Aorta (tissue), 5 donors: ENCODE measurements at places on chromosomes 7 and 10. TPM values are rescaled to one million over a fixed set of nuclear protein-coding genes. Genes with fewer than 3 reads are reported as not detected.

GRCh38 chr7:74202841-74203556, 6.8 kb upstream of the LAT2 start:
- DNase-seq: peak; percentile 40
- H3K27me3 ChIP-seq: no peaks in the 10 kb centered on the region
- H3K36me3 ChIP-seq: no peaks in the 10 kb centered on the region
- H3K27ac ChIP-seq: no peak overlapping the region
- H3K4me1 ChIP-seq: no peaks in the 10 kb centered on the region

GRCh38 chr10:43871545-43871944, 222.9 kb upstream of the ZNF32 start:
- no peaks in the 10 kb centered on the region for H3K27me3 ChIP-seq
- H3K27ac ChIP-seq: no peak overlapping the region
- no peaks in the 10 kb centered on the region for H3K4me1 ChIP-seq
- H3K4me3 ChIP-seq: no peak overlapping the region
- DNase-seq: no peak

GRCh38 chr7:41893656-41894055, 190.8 kb upstream of the INHBA start:
- H3K36me3 ChIP-seq: no peaks in the 10 kb centered on the region
- no peaks in the 10 kb centered on the region for H3K4me1 ChIP-seq
- no peaks in the 10 kb centered on the region for H3K27me3 ChIP-seq
- no peak overlapping the region for H3K4me3 ChIP-seq

DNA sequence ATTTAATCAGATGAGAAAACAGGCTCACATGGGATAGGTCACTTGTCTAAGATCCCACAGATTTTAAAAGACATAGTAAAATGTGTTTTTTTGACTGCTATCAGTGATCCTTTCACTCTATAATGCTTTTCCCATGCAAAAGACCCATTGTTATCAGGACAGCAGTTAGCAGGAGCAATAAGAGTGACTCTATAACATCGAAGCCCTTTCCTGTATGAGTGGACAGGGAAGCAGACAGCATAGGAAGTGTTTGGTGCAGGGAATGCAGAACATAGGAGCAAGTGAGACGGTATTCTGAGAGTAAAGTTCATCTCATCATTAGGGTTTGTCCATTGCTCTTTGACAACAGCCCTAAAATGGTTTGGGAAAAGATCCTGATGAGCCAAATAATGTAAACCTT, 68.5 kb downstream of the SLC25A13 start:
- H3K27ac ChIP-seq: no peak overlapping the region
- no peaks in the 10 kb centered on the region for H3K36me3 ChIP-seq
- H3K4me1 ChIP-seq: no peaks in the 10 kb centered on the region
- H3K4me3 ChIP-seq: no peak overlapping the region
- H3K27me3 ChIP-seq: no peaks in the 10 kb centered on the region
- DNase-seq: no peak

GRCh38 chr7:69619635-69620034, 21.4 kb downstream of the AUTS2 start:
- no peaks in the 10 kb centered on the region for H3K36me3 ChIP-seq
- no peak for DNase-seq
- H3K4me3 ChIP-seq: no peak overlapping the region

DNA sequence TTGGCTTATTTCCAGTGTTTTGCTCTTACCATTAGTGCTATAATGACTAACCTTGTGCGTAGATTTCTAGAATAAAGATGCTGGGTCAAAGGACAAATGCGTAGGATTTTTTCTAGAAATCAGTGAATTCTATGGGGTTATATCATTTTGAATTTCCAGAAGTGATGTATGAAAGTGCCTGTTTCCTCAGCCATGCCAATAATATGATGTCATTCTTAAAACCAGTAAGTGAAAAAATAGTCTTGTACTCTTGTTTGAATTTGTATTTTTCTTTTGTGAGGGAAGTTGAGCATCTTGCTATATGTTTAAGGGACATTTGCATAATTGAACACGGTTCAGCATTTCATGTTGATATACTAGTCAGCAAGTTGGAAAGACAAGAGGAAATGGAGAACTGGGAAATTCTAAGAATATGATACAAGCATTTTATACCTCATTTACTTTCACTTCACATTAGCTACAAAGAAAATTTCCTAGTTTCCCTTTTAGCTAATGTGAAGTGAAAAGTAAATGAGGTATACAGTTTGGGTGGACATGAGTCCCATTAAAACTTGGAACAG, 3.8 kb upstream of the DNAH11 start:
- H3K27me3 ChIP-seq: no peaks in the 10 kb centered on the region
- no peak for DNase-seq
- no peak overlapping the region for H3K4me3 ChIP-seq
- H3K27ac ChIP-seq: no peak overlapping the region
- no peaks in the 10 kb centered on the region for H3K4me1 ChIP-seq

- H3K4me3 ChIP-seq: peak overlapping the region; percentile 36
- DNase-seq: peak; percentile 82
- H3K36me3 ChIP-seq: no peaks in the 10 kb centered on the region
- peaks cover 2% of the 10 kb centered on the region for H3K4me1 ChIP-seq
- H3K27me3 ChIP-seq: no peaks in the 10 kb centered on the region
- peak overlapping the region; percentile 89 for H3K27ac ChIP-seq
These were observed 66.7 kb downstream of the ST7 start for GRCh38 chr7:117019786-117020590.

DRGX gene
- not detected for total RNA-seq

GRCh38 chr7:83475420-83475819, 173.5 kb downstream of the SEMA3E start:
- no peaks in the 10 kb centered on the region for H3K27me3 ChIP-seq
- no peak overlapping the region for H3K4me3 ChIP-seq
- H3K27ac ChIP-seq: no peak overlapping the region
- H3K4me1 ChIP-seq: no peaks in the 10 kb centered on the region
- H3K36me3 ChIP-seq: no peaks in the 10 kb centered on the region

COBL gene
- total RNA-seq: 0.75 TPM

GRCh38 chr10:103278862-103279298, 1.9 kb downstream of the INA start:
- H3K27ac ChIP-seq: no peak overlapping the region
- no peak overlapping the region for H3K4me3 ChIP-seq
- H3K4me1 ChIP-seq: peaks cover under 1% of the 10 kb centered on the region
- peak; percentile 61 for DNase-seq

DNA sequence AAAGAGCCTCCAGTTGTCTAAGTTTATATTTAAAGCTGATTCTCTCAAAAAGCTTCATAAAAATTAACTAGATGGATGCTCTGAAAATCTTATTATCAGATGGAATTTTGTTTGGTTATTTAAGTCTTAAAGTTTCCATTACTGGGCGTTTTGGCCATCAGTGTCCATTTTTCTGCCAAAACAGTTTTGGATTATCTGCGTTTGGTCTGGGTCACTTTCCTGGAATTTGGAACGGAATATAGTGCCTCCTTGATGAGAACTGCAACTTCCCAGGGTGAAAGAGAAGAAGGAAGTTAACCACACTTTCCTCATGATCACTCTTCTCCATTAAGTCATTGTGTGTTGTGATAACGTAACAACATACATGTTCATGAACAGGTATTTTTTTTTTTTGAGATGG, 764.9 kb upstream of the AUTS2 start:
- no peak for DNase-seq
- H3K36me3 ChIP-seq: no peaks in the 10 kb centered on the region
- H3K4me1 ChIP-seq: no peaks in the 10 kb centered on the region
- H3K27ac ChIP-seq: no peak overlapping the region
- H3K27me3 ChIP-seq: no peaks in the 10 kb centered on the region
